ENCODE measurements at places on chromosomes 16 and 17.

GRCh38 chr17:80663781-80664206 lies 119.2 kb downstream of the RPTOR start:
- peak; percentile 60 for DNase-seq

- DNase-seq = no peak
Observed at GRCh38 chr17:73313526-73314127, 1.8 kb upstream of the CDC42EP4 start.

- no peak for DNase-seq
Observed at GRCh38 chr17:44758414-44759085, at the start of gene ADAM11. ADAM11 (plus strand) TSS chr17:44758988; CDS start chr17:44759200, 212 bp downstream.

DNA sequence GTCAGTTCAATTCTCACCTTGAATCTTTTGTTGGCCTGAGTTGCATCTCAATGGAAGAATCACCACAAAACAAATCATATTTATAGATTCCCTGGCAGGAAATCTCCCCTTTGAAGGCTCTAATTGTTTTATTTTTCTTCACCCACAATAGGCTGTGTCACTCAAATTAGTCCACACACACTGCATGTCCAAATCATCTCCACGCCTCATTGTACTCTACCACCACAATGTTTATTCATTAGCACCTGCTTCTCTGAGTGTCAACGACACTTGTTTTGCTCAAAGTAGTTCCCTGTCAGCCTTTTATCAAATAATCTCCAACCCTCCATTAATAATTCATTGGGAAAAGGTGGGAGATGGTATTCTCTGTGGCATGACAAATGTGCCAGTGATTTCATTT lies 164.3 kb downstream of the ABCC12 start:
- no peak for DNase-seq

GRCh38 chr17:75874323-75875181 lies 3.8 kb downstream of the TRIM47 start:
- DNase-seq = no peak

- DNase-seq = no peak
Observed at GRCh38 chr17:64777415-64778239, 115.5 kb upstream of the SMURF2 start.

DNA sequence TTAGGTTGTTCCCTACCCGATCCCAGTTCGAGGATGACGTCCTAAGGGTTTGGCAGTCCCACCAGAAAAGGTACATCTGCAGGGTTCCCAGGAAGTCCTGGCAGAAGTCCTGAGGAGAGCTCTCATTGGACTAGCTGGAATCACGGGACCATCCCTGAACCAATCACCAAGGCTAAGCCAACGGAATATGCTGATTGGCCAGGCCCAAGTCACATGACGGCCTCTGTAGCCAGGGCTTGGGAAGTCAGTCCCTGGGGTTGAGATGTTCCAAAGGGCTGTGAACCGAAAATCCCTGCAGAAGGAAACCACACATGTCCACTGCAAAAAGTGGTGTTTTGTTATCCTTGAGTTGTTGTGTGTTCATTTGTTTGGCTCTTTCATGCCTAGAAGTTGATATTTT lies 68.2 kb upstream of the ZNF423 start:
- no peak for DNase-seq

DNA sequence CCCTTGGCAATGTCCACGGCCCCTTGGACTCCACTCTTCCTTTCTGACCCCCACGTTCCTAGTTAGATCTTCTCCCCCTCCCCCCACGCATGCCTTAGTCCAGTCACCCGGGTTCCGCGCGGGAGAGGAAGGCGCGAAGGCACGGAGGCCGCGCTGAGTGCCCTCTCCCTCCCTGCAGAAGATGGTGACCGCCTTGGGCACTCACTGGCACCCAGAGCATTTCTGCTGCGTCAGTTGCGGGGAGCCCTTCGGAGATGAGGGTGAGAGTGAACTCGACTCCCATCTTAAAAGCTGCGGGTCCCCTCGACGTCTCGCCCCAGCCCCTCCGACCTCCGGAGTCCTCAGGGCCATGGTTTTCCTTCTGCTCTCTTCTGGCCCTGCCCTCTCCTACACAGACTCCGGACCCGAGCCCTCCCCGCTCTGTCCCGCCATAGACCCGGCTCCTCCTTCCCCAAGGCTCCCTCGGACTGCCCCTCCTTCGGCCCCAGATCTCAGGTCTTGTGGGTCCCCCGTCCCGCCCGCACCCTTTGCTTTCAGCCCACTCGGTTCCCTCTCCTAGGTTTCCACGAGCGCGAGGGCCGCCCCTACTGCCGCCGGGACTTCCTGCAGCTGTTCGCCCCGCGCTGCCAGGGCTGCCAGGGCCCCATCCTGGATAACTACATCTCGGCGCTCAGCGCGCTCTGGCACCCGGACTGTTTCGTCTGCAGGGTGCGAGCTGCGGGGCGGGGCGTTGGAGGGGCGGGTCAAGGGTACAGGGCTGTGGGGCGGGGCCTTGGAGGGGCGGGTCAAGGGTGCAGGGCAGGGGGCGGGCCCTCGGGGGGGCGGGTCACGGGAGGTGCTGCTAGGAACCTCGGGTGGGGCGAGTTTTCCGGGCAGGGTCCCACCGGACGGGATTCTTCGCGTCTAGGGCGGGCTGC lies 4.6 kb downstream of the TGFB1I1 start:
- peak; percentile 88 for DNase-seq

- no peak for DNase-seq
Observed at GRCh38 chr16:70573451-70574121, 50.0 kb downstream of the SF3B3 start.

DNA sequence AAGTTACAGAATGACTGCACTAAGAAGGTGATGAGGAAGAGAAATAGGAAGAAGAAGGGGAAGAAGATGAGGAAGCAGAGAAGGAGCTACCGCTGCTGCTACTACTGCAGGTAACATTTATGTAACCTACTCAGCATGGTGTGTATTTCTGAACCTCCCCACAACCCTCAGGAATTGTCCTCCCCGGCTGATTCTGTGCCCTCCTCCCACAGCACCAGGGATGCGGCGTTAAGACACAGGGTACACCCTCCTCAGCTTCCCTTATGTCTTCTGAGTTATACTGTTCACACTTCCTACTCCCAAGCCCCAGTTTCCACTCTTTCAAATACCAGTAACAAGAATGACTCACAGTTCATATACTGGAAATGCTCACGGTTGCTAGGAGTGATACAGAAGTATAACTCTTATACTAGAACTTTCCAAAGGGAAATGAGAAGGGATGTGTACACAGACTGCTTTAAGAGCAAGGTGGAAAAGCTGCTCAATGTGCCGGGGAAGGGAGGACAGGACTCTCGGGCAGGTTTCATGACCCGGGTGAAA lies 224.5 kb upstream of the PSMD7 start:
- DNase-seq = no peak

DNA sequence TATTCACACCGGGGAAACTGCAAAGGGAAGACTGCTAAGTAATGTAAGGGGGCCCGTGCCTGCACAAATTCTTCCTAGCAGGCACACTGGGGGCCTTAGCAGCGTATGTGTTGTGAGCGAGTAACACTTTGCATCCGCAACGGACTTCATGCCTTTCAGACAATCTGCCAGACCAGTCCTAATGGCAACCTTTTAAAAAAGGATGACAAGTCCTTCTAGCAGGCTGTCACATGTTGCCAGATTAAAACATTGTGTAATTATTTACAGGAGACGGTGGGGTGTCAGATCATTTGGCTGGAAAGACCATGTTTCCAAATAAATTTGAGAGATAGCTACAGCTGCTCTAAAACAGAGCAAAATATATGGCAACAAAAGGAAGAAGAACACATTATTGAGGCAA lies 46.1 kb downstream of the CPPED1 start:
- DNase-seq = no peak

GRCh38 chr17:35627417-35627816 lies 40.3 kb downstream of the AP2B1 start:
- DNase-seq = no peak

DNA sequence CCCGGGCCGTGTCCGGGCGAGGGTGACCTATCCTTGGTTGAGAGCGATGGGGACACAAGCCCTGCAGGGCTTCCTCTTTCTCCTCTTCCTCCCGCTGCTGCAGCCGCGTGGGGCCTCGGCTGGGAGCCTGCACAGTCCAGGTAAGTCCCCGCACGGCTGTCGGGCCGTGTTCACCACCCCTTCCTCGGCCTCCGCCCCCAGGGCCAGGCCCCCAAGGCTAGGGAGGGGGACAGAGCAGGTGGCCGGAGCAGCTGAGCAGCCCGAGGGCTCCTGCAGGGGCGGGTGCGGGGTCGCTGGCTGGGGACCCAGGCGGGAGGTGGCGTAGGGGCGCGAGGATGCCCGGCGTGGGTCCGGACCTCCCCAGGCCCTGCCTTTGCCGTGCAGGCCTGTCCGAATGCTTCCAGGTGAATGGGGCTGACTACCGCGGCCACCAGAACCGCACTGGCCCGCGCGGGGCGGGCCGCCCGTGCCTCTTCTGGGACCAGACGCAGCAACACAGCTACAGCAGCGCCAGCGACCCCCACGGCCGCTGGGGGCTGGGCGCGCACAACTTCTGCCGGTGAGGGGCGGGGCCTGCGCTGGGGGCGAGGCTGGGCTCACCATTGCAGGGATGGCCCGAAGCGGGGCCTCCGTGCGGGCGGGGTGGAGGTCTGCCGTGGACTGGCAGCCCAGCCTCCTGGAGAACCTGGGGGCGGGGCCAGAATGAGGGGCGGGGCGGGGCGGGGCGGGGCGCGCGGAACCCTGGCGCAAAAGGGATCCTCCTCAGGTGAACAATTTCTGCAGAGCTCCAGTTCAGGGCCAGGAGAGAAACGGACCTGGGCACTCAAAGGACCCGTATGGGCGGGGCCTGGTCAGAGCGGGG lies 631 bp downstream of the KREMEN2 start:
- peak; percentile 51 for DNase-seq

DNA sequence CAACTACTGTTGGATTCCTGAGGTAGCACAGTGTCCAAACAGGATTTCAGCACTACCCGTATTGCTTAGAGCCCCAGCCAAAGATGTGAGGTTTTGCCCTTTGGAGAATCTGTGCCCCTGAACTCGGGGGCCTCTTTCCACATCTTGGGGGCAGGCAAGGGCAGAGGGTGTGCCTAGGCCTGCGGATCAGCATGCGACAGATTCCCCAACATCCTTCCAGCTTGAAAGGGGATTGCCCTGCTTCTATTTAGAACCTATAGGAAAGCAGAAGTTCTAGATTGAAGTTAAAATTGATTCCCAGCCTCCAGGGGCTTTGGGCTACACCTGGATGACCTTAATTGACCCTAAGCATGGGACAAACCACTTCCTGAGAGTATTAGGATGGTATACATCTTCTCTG lies 19.6 kb downstream of the NOD2 start:
- DNase-seq = no peak

DNA sequence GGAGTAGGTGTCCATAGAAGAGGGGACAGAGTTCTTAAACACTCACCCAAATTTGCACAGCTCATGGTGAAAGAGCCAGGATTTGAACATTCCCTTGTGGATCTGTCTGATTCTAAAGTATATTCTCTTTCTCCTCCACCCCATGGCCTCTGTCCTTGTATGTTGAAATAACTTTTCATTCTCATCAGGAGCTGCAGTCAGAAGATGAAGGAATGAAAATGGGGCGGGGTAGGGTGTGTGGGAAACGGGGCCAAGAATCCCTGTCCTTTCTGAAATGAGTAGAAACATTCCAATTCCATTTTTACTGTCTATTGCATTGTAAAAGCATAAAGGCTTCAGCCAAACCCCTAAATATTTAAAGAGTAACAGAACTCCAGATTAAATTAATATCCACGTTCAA lies 42.8 kb downstream of the NOG start:
- no peak for DNase-seq

Measured in stimulated activated CD4-positive, alpha-beta T cell treated with anti-CD3 and anti-CD28 coated beads, Interleukin-4, amount 100 ng/mL, for 24 hours (primary cell).